ENCODE measurements at places on chromosomes 4 and X. TPM values are rescaled to one million over a fixed set of nuclear protein-coding genes. Genes with fewer than 3 reads are reported as not detected.

EMCN gene
- 37.7 TPM for total RNA-seq

SPARCL1 gene
- total RNA-seq: 288 TPM

NPY2R gene
- total RNA-seq: not detected

FAM120C gene
- 13.4 TPM for total RNA-seq

TRPC3 gene
- 0.77 TPM for total RNA-seq

DKC1 gene
- total RNA-seq: 29.1 TPM

LNX1 gene
- total RNA-seq: 3.3 TPM

FAM9B gene
- not detected for total RNA-seq

IL2RG gene
- 24.8 TPM for total RNA-seq

VEGFD gene
- 22.6 TPM for total RNA-seq

BCLAF3 gene
- total RNA-seq: 15.3 TPM

All from upper lobe of left lung (tissue), 6 donors.